ENCODE measurements at places on chromosomes 2 and 18.

- DNase-seq = no peak
Observed at GRCh38 chr2:22946553-22946952, 438.4 kb upstream of the KLHL29 start.

GRCh38 chr2:42493468-42494354 is at the start of gene KCNG3:
TSS of gene KCNG3 (minus strand) at chr2:42493982. CDS start at chr2:42493501, 481 bp downstream.
- peak; percentile 46 for DNase-seq

DNA sequence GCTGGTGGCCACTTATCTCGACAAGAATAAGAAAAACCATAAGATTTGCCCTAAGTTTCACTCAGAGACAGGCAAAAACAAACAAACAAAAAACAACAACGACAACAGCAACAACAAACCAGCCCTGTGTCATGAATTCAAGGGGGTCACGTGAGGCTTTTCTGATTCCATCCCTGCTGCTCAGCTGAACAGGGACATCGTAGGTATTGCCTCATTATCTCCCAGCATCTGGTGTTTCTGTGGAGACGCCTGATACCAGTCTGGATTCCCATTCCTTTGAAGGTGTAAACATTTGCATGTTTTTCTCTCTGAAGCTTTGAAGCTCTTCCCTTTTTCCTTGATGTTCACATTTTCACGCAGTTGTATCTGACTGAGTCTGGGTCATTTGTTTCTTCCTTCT is 117.4 kb downstream of the KCNF1 start:
- DNase-seq = no peak

GRCh38 chr18:23453680-23454058 is 582 bp downstream of the RIOK3 start:
- DNase-seq = no peak

DNA sequence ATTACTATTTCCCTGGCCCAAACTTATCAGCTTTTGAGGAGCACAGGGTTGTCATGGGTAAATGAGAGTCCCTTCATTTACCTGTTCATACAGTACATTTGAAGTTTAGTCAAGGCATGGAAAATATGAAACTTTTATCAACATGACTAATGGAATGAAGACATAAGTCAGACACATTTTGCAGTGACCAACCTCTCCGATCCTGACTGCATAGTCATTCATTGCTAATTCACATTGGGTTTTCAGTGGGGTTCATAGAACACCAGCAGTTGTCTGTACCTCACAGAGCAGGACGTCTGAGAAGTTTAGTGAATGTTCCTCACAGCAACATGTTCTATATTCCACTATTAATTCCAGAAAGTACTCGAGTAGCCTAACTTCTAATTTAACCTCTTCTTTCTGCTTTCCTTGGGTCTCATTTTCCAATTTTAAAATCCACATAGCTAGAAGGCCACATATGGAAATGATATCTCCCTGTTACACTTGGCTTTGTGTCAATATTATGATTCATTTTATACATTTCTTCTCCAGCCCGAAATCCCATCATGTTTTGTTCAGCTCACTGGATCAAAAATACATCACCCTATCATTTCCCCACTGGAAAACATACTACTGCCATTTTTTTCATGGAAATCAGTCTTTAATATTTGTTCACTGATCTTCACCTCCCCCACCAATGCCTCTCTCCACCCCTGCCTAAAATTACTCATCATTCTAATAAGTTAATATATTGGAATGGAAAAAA is 65.9 kb downstream of the CDH20 start:
- DNase-seq = no peak

- no peak for DNase-seq
Observed at GRCh38 chr2:219573166-219573565, 1.1 kb downstream of the INHA start.
